ENCODE measurements at places on chromosomes 7 and 10.
A peak's percentile ranks its signal among the peaks of the same experiment; 100 is the strongest.

- DNase-seq, result no peak
Observed at GRCh38 chr10:76559892-76560220, 1077.8 kb downstream of the KCNMA1 start.

GRCh38 chr7:144818511-144818910 lies 17.3 kb downstream of the TPK1 start:
- DNase-seq, result no peak

DNA sequence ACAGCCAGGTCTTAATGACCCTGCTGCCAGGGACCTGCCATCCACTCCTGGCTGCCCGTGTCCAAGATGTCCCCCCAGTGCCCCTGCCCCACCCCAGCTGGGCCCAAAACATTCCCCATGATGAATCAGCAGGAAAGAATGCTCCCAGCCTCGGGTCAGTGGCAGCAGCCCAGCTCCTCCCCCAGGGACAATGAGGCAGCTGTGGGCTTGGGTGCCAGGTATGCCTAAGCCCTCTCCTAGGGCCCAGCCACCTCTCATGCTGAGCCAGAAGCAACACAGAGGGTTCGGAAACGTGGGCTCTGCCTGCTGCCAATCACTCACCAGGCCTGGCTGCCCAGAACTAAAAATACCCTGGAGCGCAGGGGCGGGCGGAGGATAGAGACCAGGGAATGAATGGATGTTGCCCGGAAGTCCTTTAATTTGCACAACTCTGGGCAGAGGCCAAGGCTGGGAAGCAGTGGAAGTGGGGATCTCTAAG lies 1.5 kb upstream of the LOXL4 start:
- DNase-seq, result peak; percentile 50

- no peak for DNase-seq
Observed at GRCh38 chr7:110677405-110677804, 413.5 kb upstream of the LRRN3 start.

DNA sequence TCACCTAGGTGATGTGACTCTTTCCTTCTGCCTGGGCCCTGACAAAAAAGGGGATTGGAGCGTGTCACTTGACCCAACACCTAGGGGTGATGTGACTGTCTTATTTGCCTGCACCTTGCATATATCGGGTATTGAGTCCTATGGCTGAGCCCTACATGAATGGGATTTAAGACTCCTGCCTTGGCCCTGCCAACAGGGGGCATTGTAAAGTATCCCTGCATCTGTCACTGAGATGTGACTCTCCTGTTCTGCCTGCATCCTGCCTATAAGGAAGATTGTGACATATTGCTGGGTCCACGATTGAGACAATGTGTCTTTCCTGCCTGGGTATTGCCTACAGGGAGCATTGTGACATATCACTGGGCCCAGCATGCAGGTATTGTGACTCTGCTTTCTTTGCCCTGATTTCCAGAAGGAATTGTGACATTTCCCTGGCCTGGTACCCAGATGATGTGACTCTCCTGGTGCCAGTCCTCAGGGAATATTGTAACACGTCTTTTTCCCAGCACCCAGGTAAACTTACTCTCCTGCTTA lies 14.2 kb upstream of the ZNF107 start:
- DNase-seq, result no peak

DNA sequence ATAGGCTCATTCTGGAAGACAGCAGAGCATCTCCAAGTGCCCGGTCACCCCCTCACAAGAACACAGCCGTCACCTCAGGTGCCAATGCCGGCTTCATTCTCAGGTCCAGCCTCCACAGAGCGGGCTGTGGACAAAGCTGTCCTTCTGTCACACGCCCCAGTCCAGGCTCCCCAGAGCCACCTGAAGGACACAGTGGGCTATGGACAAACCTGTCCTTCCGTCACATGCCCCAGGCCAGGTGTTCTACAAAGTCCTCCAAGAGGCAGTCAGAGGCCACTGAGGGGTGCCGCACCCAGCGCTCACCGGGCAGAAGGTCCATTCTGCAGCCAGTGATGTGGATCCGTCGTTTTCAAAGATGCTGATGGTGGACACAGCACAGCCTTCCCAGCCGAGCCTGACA lies 173.2 kb upstream of the PPP2R2D start:
- no peak for DNase-seq

DNA sequence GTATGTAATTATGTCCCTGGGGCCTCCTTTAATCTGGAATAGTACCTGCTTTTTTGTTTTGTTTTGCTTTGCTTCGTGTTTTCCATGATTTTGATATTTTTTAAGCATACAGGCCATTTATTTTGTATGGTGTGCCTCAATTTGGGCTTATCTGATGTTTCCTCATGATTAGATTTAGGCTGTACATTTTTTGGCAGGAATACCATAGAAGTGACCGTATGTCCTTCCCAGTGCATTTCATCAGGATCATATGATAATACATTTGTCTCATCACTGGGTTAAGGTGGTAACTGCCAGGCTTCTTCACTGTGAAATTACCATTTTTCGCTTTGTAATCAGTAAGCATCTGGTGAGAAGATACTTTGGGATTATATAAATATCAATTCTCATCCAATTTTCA lies 117.8 kb upstream of the SAMD8 start:
- DNase-seq, result no peak

Measured in frontal cortex (tissue), 4 donors.